ENCODE measurements at places on chromosomes 4 and X.

DNA sequence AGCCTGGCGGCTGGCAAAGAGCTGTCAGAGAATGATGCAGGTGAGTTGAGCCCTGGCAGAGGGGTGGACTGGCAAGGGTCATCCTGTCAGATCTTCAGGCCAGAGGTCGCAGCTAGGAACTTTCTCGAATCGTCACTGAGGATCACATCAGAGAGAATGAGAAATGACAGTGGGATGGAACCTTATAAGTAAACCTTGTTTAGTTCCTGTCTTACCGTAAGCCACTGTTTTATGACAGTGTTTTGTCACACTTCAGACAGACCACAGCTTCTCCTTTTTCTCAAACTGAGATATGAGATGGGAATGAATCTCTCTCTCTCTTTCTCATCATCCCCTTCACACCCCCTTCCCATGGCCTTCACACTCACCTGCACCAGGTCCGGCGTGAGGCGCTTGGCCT is 9.3 kb downstream of the DIPK2B start:
- no peaks in the 10 kb centered on the region for H3K4me1 ChIP-seq
- H3K36me3 ChIP-seq, result no peaks in the 10 kb centered on the region
- no peak overlapping the region for H3K27ac ChIP-seq
- H3K4me3 ChIP-seq, result no peak overlapping the region

- no peaks in the 10 kb centered on the region for H3K36me3 ChIP-seq
- H3K27me3 ChIP-seq, result no peaks in the 10 kb centered on the region
- H3K4me1 ChIP-seq, result no peaks in the 10 kb centered on the region
- no peak overlapping the region for H3K4me3 ChIP-seq
Observed at GRCh38 chr4:157271166-157271869, 50.8 kb downstream of the GRIA2 start.

- DNase-seq, result no peak
- H3K4me1 ChIP-seq, result peaks cover 16% of the 10 kb centered on the region
- no peak overlapping the region for H3K27ac ChIP-seq
- H3K27me3 ChIP-seq, result no peaks in the 10 kb centered on the region
- no peaks in the 10 kb centered on the region for H3K36me3 ChIP-seq
Observed at GRCh38 chr4:184850431-184851199, 24.8 kb upstream of the ACSL1 start.

- no peaks in the 10 kb centered on the region for H3K36me3 ChIP-seq
- no peak overlapping the region for H3K4me3 ChIP-seq
- DNase-seq, result no peak
- peak overlapping the region; percentile 73 for H3K27ac ChIP-seq
Observed at GRCh38 chr4:168716406-168717129, 219.7 kb downstream of the PALLD start.

DNA sequence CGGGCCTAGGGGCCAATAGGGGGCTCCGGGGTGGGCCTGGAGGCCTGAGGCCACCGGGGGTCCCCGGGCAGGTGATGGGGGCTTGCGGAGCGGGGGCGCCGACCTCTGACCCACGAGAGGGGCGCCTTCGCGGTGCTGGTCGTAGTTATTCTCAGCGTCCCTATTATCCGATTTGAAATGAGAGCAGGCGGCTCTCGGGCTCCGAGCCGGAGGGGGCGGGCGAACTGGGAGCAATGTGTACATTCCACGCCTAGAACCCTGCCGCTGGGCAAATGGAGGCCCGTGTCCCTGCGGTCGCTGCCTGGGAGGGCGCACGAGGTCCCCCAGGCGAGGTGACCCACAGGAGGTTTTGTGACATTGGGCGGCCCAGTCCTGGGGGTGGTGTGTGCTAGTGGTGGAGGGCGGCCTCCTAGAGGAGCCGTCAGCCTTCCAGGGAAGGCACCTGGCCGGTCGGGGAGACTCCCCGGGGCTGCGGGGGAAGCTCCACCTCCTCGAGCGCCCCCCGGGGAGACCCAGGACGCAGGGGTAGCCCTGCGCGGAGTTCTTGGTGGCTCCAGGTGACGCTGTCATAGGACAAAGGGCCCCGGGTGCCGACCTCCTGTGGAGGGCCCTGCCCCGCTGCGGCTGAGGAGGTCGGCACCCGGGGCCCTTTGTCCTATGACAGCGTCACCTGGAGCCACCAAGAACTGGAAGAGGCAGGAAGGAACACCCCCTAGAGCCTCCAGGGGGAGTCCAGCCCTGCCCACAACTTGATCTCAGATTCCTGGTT is 102.6 kb upstream of the PRKX start:
- H3K4me1 ChIP-seq, result peaks cover 11% of the 10 kb centered on the region
- peak overlapping the region; percentile 60 for H3K4me3 ChIP-seq
- peak overlapping the region; percentile 87 for H3K27ac ChIP-seq
- H3K27me3 ChIP-seq, result no peaks in the 10 kb centered on the region
- no peaks in the 10 kb centered on the region for H3K36me3 ChIP-seq

DNA sequence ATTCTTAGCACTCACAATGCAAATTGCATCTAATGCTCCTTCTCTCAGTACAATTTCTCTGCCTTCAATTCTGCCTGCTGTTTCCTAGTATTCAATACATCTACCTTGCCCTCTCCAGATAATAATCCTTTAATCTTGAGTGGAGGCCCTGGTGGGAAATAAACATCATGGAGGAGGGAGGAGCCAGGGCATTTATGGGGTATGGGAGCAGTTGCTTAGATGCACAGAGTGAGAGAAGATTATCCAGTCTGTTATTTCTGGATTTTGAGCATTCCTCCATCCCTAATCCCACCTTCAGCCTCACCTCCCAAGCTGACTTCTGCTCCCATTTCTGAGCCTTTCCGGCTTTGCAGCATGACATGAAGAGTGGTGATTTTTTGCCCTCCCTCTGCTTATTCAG is 127.9 kb upstream of the PPP3CA start:
- no peaks in the 10 kb centered on the region for H3K36me3 ChIP-seq
- no peak for DNase-seq
- no peak overlapping the region for H3K4me3 ChIP-seq
- H3K4me1 ChIP-seq, result no peaks in the 10 kb centered on the region
- no peak overlapping the region for H3K27ac ChIP-seq

- no peak overlapping the region for H3K4me3 ChIP-seq
- H3K27me3 ChIP-seq, result no peaks in the 10 kb centered on the region
- no peak overlapping the region for H3K27ac ChIP-seq
Observed at GRCh38 chrX:57156397-57157049, 19.3 kb upstream of the SPIN2A start.

- no peak overlapping the region for H3K27ac ChIP-seq
- H3K4me1 ChIP-seq, result no peaks in the 10 kb centered on the region
- no peaks in the 10 kb centered on the region for H3K27me3 ChIP-seq
- H3K36me3 ChIP-seq, result no peaks in the 10 kb centered on the region
- DNase-seq, result no peak
Observed at GRCh38 chr4:111556141-111556781, 589.0 kb upstream of the FAM241A start.
